ENCODE measurements at places on chromosomes 1 and 21.

DNA sequence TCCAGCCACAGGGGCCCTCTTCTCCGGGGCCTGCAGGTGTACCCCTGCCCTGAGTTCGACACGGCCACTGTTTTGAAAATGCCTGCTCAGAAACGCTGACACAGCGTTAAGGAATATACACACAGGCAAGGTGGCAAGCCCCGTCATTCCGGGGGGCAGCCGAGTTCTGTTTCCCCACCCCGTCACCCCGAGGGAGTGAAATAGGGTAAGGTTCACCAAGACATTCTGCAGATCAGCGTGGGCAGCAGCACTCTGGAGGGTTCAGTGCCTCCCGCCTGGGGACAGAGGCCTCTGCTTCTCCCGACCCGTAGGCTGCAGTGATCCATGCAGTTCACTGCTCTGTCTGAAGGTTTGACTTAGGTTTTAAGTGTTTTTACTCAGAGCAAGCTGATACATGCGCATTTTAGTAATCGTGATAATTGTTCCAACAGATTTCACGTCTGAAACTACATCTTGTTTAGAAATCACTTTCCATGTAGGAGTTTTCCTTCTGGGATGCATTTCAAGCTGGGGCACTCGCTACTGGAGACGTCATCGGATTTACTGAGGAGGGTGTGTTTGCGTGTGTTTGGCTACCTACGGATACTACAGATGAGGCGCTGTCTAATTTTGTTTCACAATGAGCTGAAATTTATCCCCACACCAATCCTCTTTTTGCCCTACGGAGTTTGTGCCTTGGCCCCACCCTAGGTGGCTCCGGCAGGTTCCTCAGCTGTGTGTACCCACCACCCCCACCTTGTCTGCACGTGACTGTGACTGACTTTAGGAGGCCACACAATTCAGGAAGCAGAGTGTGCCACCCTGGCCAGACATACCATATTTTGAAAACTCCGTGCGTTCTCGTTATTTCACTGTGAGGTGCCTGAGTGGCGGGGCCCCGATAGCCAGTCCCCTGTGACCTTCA is 63.5 kb downstream of the AGPAT3 start:
- no peak for DNase-seq

- DNase-seq: no peak
Observed at GRCh38 chr21:41823166-41823565, 56.0 kb downstream of the PRDM15 start.

GRCh38 chr1:167673265-167673664 is 43.2 kb downstream of the RCSD1 start:
- DNase-seq: no peak

GRCh38 chr1:100229681-100230443 is 19.8 kb downstream of the DBT start:
- DNase-seq: no peak

- DNase-seq: no peak
Observed at GRCh38 chr1:180928331-180929230, 15.9 kb downstream of the KIAA1614 start.

DNA sequence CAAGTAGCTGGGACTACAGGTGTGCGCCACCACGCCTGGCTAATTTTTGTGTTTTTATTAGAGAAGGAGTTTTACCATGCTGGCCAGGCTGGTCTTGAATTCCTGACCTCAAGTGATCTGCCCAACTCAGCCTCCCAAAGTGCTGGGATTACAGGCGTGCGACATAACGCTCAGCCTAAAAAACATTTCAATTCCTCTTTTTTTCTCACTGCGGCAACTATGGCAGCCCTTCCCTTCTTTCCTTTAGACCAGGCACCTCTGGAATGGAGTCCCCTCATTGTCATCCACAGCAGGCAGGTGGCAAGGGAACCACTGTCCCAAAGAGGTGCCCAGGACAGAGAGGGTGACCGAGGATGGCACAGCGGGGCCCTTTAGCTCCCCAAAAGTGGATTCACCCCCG is 14.1 kb downstream of the CEP104 start:
- no peak for DNase-seq

Data from WERI-Rb-1 (cell line).